ENCODE measurements at places on chromosomes 16 and 17.

GRCh38 chr16:27414788-27415431 is 12.9 kb downstream of the IL21R start:
- DNase-seq = no peak

GRCh38 chr17:79424471-79425185 is 186.2 kb downstream of the RBFOX3 start:
- DNase-seq = no peak

GRCh38 chr17:76388966-76389888 is 4.8 kb downstream of the SPHK1 start:
- DNase-seq = no peak

DNA sequence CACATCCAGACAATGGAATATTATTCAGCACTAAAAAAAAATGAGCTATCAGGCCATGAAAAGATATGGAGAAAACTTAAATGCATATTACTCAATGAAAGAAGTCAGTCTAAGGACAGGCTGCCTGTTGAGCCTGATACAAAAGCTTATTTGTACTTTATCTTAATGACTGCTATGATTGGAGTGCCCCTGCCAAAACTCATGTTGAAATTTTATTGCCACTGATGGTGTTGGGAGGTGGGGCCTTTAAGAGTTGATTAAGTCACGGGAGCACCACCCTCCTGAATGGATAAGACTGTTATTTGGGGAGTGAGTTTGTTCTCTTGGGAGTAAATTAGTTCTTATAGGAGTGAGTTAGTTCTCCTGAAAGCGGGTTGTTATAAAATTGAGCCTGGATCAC is 9.9 kb downstream of the C17orf67 start:
- no peak for DNase-seq

- DNase-seq = no peak
Observed at GRCh38 chr16:82340531-82340930, 170.5 kb upstream of the MPHOSPH6 start.

- DNase-seq = no peak
Observed at GRCh38 chr17:73423806-73424205, 112.0 kb upstream of the CDC42EP4 start.

DNA sequence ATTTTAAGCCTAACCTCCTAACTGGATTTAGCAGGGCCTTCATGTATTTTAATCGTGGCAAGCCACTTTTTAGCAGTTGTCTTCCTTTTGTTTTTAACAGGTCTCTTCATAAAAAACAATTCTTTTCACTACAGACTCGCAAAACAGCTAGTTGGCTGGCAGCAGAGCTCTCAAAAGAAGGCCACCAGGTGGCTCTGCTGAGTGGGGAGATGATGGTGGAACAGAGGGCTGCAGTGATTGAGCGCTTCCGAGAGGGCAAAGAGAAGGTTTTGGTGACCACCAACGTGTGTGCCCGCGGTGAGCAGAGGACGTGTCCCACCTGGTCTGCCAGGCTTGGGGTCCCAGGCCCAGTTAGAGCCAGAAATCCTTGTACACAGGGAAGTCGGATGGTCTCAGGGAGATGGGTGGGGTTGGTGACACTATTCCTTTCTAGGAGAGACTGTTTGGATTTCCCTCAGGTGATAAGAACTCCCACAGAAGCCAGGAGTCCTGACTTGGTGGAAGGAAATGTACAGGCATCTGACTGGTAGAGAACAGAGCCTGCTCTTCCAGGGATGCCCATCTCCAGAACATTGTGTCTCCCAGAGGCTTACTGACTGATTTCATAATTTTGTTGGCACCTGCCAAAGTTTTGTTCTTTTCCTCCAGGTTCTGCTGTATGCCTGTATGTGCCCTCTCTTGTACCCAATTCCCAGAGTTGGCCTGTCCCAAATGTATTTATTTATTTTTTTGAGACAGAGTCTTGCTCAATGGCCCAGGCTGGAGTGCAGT is 14.9 kb upstream of the DDX19A start:
- peak; percentile 26 for DNase-seq

Data from activated naive CD4-positive, alpha-beta T cell treated with anti-CD3 and anti-CD28 coated beads for 36 hours (primary cell).